ENCODE measurements at places on chromosomes 5 and 9. TPM values are rescaled to one million over a fixed set of nuclear protein-coding genes. Genes with fewer than 3 reads are reported as not detected.

Gene GDF9
- total RNA-seq, result 0.50 TPM

Gene PCDHB9
- 0.08 TPM for total RNA-seq

Gene PLAC8L1
- total RNA-seq, result not detected

Gene NACC2
- 27.3 TPM for total RNA-seq

Gene PCDHB2
- 6.8 TPM for total RNA-seq

Gene IL13
- total RNA-seq, result not detected

Gene NUTM2G
- total RNA-seq, result not detected

Gene EIF4EBP3
- 6.0 TPM for total RNA-seq

Gene MYORG
- total RNA-seq, result 35.0 TPM

Gene PCDHGB4
- 10.5 TPM for total RNA-seq

Gene EPB41L4B
- 4.8 TPM for total RNA-seq

Gene CATSPER3
- total RNA-seq, result not detected

Gene MBLAC2
- total RNA-seq, result 8.0 TPM

Gene ACOT12
- total RNA-seq, result not detected

Gene SLC25A48
- total RNA-seq, result not detected

Gene FRMD3
- 3.7 TPM for total RNA-seq

Gene SLC44A1
- total RNA-seq, result 35.7 TPM

Gene STC2
- 311 TPM for total RNA-seq

Gene LCP2
- not detected for total RNA-seq

Gene BTF3
- 365 TPM for total RNA-seq

Gene FOXD4L5
- total RNA-seq, result 0.67 TPM

Gene DNM1
- total RNA-seq, result 3.2 TPM

Gene FAXDC2
- total RNA-seq, result 0.64 TPM

Gene ENTPD2
- total RNA-seq, result 15.5 TPM

Gene DNAI1
- not detected for total RNA-seq

Gene SLC6A7
- not detected for total RNA-seq

Gene PTPRD
- total RNA-seq, result 0.50 TPM

Gene CCDC152
- total RNA-seq, result not detected

Gene SLC25A46
- total RNA-seq, result 95.0 TPM

Gene CDC14B
- total RNA-seq, result 9.4 TPM

Gene RNF183
- total RNA-seq, result not detected

Gene PCDHGB7
- 6.2 TPM for total RNA-seq

Gene PLPP7
- total RNA-seq, result 0.50 TPM

Gene SVEP1
- total RNA-seq, result 4.5 TPM
